ENCODE measurements at places on chromosomes 11 and 22.

DNA sequence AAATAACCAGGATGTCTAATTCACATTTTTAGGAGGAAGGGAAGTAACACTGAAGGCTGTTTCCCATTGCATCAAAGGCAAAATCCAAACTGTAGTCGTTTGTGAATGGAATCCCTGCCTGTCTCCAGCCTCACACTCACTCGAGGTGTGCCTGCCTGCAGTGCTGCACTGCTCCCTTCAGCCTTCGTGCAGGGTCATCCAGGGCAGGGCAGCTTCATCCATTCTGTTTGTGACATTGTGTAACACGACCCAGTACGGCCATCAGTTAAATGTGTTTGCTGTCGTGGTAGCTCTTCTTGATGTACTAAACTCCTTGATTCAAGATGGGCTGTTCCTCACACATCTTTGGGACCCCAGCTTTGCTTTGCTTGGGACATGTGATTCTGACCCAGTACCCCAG, 34.3 kb downstream of the LDLRAD3 start:
- DNase-seq, result no peak

DNA sequence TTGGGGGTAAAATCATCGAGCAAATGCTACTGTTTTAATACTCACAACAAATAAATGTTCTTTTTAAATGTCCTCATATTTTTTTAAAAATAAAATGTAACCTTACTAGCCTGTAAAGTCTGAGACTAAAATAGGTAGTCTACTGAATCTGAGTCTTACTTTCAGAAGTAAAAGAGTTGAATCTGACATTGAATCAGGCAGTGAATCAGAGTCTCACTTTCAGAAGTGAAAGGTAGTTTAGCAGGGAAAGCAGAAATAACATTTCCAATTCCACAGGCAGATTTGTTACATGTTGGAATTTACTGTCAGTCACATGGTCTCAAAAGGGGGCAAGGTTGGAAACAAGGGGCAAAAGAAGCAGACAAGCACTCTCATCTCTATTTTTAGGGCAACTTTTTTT, 143.0 kb downstream of the ELP4 start:
- no peak for DNase-seq

GRCh38 chr11:97409141-97409540, 1019.3 kb downstream of the JRKL start:
- no peak for DNase-seq

GRCh38 chr22:44204739-44205515, 24.2 kb downstream of the PARVG start:
- no peak for DNase-seq

DNA sequence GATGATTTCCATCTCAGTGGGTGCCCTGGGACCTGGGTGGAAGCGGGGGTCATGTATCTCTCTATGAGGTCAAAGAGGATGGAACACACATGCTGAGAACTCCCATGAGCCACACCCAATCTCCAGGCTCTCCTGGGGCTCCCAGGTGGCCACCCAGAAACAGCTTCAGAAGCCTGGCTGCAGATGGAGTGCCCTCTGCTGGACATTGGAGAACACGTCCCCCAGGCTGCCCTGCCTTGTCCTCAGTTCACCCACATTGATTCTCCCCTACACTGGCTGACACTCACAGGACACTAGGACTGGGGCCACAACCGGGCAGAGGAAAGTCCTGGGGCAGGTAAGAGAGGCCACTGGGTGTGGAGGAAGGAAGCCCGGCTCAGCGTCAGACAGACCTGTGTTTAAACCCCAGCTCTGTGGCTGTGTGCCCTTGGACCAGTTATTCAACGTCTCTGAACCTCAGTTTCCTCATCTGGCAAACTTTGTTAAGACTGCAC, 4.5 kb upstream of the NOL12 start:
- DNase-seq, result no peak

GRCh38 chr22:37020192-37020479, 594 bp downstream of the MPST start:
- DNase-seq, result no peak

DNA sequence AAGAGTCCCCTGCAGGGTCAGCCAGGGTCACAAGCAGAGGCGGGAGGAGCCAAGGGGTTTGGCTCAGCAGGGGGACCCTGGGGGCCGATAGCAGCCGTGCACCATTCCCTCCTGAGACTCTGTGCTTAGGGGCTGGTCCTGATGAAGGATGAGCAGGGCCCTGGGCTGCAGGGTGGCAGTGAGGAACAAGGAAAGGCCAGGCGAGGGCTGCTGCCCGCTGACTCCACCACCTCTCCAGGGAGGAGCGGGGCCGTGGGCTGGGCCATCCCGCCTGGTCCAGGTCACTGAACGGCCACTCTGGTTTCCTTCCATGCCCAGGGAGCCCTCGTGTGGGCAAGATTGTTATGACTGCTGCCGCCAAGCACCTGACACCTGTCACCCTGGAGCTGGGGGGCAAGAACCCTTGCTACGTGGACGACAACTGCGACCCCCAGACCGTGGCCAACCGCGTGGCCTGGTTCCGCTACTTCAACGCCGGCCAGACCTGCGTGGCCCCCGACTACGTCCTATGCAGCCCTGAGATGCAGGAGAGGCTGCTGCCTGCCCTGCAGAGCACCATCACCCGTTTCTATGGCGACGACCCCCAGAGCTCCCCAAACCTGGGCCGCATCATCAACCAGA, 9.2 kb upstream of the NDUFS8 start:
- DNase-seq, result no peak

DNA sequence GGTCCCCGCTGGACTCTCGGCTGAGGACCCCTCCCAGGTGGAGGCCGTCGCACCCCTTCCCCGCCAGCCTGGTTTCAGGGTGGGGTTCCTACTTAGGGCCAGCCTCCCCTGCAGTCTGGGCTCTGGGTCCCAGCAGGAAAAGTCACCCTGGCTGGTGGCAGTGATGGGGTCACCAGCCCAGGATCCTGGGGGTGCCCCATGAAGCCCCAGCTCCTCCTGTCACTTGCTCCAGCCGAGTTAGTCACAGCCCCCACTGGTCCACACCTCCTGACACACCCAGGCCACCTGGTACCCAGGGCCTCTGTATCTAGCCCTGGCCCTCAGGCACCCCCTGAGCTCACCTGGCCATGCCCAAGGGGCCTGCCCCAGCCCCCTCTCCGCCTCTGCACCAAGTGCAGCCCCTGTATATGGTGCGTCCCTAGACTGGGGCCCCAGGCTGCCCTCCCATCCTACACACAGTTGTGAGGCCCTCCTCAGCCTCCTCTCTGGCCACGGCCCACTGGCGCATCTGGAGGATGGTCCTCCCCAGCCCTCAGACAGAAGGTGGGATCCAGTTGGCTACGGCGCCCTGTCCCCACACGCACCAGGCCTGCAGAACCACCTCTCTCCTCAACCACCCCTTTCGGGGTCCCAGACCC, 6.7 kb downstream of the PLXNB2 start:
- no peak for DNase-seq

DNA sequence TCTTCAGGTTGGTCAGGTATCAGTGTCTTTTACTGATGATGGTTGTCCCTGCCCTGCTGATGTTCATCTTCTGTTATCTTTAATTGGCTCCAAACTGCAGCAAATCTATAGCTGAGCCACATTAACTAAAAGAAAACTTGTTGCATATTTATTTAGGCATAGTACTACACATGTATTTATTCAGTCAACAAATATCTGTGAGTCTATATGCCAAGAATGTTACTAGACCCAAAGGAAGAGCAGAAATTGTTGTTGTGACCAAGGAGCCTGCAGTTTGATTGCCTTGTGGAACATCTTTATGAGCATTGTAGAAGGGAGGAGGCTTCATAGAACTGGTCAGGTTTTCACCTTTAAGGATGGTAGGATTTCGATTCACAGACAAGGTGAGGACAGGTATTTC, 10.1 kb downstream of the BMAL1 start:
- DNase-seq, result no peak

DNA sequence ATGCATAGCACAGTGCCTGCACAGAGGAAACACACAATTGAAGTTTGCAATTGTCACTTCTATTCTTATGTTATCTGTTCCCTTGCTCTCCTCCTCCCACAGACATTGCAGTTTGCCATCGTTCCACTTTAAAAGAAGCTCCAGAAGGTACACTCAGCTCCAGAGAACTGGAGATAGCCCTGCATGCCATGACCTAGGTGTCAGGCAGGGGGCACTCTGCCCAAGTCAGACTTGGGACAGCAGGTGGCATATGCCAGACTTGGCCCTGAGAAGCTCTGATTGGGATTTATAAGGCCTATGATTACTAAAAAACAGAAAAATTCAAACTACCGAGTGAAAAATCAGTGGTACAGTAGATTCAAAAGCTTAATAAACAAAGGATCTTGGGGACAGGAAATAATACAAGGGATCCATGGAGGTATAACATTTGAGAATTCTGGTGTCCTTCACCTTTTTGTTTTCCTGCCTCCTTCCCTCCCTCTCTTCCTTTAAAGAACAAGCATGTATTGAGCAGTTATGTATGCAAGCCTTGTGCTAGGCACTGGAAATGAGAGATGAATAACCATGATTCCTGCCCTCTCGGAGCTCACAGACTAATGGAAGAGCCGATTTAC, 40.0 kb downstream of the TENM4 start:
- DNase-seq, result no peak

DNA sequence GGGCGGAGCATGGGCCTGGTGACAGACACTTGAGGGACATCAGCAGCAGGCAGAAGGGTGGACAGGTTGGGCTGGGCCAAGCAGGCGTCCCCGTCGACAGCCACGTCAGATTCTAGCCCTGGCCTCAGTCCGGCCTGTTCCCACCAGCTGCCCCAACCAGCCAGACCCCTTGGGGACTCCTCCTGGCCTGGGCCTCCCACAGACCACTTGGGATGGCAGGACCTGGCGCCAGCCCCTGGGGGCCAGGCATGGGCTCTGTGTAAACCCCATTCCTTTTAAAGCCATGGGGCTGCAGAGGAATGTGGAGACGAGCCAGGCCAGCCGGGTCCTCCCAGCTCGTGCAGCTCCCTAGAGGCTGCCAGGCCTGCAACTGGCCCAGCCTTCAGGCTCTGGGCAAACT, 4.7 kb upstream of the SUSD2 start:
- no peak for DNase-seq

- DNase-seq, result no peak
Measured at GRCh38 chr11:103582351-103582909, 454.0 kb upstream of the DDI1 start.

GRCh38 chr11:12007769-12008737, at the start of gene DKK3:
Gene DKK3, minus strand, starts transcription at chr11:12008626. Its CDS starts 44 bp downstream, at chr11:12008582.
- DNase-seq, result no peak

DNA sequence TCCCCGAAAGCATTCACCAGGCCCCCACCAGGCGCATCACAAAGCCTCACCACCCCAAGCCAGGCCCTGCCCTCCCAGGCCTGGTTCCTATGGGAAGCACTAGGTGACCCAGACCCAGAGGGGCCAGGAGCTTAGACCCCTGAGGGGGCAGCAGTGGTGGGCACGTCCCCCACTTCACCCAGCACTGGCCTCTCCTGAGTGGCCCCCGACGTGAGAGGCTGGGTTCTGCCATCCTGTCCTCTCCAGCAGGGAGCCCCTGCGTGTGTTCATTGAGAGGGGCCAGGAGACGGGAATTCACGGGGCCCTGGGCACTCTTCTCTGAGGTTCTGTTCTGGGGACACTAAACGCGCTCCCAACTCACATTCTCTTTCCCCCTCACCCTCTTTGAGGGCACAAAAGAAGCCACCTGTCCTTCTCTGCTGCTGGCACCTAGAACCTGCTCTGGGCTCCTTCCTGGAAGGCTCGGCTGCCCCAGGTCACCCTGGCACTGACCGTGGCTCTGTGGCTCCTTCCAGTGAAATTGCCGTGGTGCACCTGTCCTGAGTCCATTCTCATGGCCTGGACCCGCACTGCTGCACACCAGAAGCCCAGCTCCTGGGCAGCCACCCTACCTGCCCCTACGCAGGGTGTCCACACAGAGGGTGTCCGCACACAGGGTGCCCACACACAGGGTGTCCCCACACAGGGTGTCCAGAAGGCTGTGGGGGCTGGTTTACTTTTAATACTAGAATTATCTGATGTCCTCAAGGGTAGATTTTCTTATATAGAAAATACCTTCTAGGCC, 12.2 kb downstream of the PTDSS2 start:
- DNase-seq, result no peak

DNA sequence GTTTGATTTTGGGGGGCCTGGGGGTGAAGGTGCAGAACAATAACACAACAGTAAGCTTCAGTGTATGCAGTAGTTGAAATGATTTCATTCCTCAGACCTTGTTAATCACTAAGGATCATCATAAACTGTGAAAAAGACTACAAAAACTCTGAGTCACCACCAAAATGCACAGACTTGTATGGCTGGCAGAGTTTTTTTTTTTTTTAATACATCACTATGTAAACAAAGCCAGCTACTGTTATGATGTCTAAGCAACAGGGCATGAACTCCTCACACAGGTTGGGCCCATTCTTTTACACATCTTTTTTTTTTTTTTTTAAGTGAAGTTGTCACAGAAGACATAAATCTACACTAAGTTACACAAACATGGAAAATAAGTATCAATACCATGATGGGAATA, 311.9 kb downstream of the GUCY1A2 start:
- no peak for DNase-seq

GRCh38 chr22:17257121-17258001, 38.1 kb upstream of the ADA2 start:
- DNase-seq, result no peak

DNA sequence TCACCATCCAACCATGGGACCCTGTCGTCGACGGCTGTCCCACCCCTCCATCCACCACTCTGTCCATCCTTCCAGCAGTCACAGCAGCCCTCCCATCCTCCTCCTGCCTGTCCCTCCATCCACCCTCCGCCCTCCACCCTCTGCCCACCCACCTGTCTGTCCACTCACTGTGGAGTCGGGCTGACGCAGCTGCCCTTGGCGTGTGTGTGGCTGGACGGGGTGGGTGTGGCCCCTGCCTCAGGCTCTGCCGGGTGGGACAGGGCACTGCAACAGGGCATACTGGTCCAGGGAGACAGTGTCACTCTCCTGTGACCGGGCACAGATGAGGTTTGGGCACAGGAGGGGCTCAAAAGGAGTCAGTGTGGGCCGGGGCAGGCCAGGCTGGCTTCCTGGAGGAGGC, 1.9 kb downstream of the PKP3 start:
- no peak for DNase-seq

GRCh38 chr11:13666708-13667107, 1.8 kb upstream of the FAR1 start:
- DNase-seq, result no peak

DNA sequence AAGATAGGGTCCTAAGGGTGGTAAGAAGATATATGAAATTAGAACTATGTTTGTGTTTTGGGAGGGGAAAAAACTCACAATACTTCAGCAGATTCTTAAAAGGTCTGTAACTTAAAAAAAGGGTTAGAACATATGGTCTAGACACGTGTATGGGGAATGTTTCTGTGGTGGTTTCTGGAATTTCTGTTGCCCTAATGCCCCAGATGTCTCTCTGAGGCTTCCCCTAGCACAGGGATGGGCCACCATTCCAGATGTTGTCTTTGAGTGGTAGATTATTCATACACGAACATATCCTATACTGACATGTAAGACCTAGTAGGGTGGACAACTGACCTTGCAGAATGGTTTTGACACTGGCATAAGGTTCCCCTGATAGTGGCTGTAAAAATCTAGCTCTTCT, 26.2 kb downstream of the EHF start:
- DNase-seq, result no peak

GRCh38 chr11:128481135-128481534, 106.2 kb downstream of the ETS1 start:
- no peak for DNase-seq

GRCh38 chr22:38112381-38112780, 1.9 kb upstream of the BAIAP2L2 start:
- DNase-seq, result no peak
